ENCODE measurements at places on chromosomes 3 and 15. TPM values are rescaled to one million over a fixed set of nuclear protein-coding genes. Genes with fewer than 3 reads are reported as not detected.

GRCh38 chr3:160291290-160291908 lies 66.2 kb downstream of the C3orf80 start:
- DNase-seq = no peak

DNA sequence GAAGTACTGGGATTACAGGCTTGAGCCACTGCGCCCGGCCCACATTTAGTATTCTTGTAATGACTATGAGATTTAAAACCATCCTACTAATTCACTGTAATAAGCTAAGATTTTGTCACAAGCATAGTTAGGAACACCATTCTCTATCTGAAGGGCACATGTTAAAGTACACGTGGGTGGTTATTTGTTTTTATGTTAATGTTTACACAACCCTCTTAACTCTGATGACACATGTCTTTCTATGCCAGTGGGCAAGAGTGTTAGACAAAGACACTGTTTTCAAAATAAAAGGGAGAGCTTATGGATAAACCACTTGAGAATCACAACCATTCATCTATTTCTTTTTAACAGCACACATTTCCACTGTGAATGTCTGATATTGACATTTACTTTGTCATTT lies 537.6 kb upstream of the IL12A start:
- DNase-seq = no peak

Gene MNS1
- total RNA-seq = 1.8 TPM

GRCh38 chr15:94760348-94760747 lies 529.0 kb downstream of the MCTP2 start:
- DNase-seq = no peak

DNA sequence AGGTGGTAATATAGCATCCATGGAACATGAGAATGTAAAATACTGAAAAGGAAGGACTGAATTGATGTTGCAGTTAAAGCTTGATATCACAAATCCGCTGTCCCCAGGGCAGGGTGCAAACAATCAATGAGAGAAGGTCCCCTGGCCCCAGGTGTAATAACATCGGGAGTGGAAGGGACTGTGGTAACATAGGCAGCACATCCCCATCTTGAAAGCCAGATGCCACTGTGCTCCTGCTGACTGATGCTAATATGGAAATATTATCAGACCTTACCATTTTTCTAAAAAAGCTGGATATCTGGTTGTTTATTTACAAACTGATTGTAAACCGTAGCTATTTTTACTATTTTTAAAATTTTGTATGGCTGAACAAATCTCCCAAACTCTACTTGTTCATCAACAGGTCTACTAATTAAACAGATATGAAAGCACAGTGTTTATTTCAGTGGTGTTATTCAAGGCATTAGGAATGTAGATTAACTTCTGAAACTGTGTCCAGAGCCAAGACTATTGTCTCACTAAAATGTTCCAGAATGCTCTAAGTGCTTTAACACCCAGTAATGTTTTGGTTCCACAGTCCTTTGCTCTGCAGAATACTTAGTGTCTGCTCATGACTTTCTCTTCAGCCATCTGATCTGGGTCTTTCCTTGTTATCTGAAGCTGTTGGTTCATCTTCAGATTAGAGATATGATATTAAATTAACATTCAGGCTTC lies 386.0 kb upstream of the RARB start:
- DNase-seq = no peak

Gene NDUFAF3
- 117 TPM for total RNA-seq

DNA sequence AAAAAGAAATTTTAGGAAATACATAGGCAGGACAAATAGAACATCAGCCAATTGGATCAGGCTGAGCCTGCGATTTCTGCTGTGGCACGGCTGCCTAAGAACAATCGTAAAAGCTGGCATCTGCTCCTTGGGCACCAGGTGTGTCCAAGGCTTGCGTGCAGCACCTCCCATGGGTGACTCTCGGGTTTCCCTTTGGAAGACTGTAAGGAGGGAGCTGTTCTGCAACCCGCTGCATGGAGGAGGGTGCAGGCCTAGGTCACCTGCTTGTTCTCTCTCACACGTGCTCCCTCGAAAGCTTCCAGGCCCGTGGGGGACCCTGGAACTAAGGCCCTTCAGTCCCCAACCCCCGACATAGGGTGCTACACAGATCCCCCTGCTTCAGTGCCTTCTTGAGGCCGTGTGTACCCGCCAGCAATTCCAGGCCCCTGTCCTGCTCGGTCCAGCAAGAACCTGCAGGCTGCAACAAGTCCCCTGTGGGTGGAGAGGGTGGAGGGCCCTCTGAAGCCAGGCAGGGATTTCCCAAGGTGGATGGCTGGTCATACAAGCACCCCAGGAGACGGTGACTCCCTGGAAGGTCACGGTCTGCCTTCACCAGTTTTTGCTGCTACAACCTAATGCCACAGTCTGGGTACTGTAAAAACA lies 3.4 kb downstream of the GP9 start:
- no peak for DNase-seq

DNA sequence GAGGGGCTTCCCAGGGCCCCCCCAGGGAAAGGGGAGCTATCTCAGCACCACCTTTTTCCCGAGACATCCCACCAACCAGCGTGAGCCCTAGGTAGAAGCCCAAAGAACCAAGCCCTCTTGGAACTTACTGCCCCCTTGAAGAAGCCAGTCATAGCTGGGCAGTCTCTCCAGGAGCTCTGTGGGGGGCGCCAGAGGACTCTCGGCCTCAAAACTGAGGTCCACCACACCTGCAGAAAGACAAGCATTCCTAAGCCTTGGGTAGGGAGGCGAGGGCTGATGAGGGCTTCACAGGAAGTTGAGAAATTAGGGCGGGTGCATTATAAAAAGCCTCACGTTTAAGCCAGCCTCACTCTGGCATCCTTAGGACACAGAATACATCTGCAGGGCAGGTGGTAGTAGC lies 9.0 kb downstream of the SSUH2 start:
- no peak for DNase-seq

- no peak for DNase-seq
These were observed 30.3 kb upstream of the HHATL start for GRCh38 chr3:42732829-42733459.

Gene AQP9
- total RNA-seq = 1.8 TPM

DNA sequence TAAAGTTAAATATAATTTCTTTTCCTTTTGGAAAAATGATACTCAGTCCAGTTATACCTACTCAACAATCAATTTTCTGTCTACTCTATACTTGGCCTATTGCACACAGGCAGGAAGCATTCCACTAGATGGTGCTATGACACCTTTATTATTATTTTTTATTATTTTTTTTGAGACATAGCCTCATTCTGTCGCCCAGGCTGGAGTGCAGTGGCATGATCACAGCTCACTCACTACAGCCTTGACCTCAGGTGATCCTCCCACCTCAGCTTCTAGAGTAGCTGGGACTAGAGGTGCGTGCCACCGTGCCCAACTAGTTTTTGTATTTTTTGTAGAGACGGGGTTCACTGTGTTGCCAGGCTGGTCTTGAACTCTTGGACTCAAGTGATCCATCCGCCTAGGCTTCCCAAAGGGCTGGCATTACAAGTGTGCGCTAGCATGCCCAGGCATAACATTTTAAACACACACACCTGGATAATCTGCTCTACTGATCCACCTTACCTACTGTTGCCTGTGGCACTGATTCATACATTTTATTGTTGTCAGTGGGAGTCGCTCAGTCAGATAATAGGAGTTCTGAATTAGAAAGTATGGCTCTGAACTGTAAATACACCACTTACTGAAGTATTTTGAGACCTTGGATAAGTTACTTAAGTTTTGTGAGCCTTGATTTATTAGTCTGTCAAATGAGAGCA lies 56.2 kb downstream of the EIF3J start:
- no peak for DNase-seq

- no peak for DNase-seq
These were observed 18.2 kb upstream of the PLCL2 start for GRCh38 chr3:16866571-16866970.

Gene SI
- total RNA-seq = not detected

GRCh38 chr3:37571269-37571668 lies 290.4 kb upstream of the CTDSPL start:
- DNase-seq = no peak

Gene A4GNT
- not detected for total RNA-seq

Gene CD200
- total RNA-seq = 11.4 TPM

DNA sequence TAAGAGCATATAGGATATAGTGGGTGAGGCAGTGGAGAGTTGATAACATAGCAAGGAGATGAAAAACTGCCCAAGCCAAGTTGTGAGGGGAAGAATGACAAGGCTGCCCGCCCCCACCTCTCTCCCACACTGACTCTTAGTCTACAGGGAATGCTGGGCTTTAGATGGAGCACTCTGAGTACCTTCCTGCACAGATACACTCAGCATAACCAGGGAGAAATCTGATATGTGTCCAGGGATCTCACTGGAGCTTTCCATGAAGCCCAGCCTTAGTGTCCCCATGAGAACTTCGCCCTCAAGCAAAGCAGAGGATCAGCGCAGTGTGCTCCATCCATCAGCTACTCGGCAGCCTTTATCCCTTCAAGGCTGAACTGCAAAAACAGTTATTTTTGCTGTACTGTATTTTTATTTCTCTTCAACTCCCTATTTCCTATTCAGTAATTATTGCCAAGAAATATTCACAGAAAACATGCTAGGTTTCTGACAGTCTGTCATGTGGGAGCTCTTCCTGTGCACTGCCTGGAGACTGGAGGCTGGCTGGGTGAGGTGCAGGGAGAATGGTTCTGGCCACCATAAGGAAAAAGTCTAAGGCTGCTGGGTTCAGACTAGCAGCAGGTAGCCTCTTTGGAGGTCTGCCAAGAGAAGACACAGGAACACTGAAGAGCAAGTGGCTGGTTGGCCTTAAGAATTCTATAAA lies 475.2 kb upstream of the PPP2R3A start:
- DNase-seq = no peak

DNA sequence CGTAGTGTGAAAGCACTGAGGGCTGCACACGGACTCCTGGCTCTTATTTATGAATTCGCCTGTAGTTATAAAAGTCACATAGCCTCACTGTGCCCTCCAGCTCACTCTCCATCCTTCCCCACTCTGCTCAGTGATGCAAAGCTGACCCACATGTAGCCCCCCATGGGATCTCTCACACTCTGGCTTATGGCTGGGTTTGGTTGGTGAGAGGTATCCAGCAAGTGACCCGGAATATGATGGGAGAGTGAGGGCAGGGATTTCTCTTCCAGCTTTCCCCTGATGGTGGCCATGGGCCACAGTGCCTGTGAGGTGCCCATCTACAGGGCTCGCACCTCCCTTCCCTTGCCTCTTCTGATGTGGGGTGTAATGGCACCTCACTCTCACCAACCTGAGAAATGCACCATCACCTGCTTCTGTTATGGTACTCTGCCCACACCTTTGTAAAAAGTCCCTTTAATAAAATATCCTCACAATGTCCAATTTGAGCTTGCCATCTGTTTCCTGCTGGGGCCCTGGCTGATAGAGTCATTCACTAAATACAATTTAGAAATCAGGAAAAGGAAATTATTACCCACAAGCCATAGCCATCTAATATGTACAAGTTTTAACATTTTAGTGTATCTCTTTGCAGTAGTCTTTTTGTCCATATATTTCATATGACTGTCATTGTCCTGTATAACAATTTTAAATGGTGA lies 93.6 kb downstream of the SCN11A start:
- no peak for DNase-seq

Gene IQCF5
- not detected for total RNA-seq

Gene NR1I2
- 0.39 TPM for total RNA-seq

GRCh38 chr15:72203507-72203837 lies 5.9 kb upstream of the GRAMD2A start:
- DNase-seq = no peak

- no peak for DNase-seq
These were observed 9.8 kb downstream of the MSL2 start for GRCh38 chr3:136186344-136186743.

Gene RHCG
- not detected for total RNA-seq

DNA sequence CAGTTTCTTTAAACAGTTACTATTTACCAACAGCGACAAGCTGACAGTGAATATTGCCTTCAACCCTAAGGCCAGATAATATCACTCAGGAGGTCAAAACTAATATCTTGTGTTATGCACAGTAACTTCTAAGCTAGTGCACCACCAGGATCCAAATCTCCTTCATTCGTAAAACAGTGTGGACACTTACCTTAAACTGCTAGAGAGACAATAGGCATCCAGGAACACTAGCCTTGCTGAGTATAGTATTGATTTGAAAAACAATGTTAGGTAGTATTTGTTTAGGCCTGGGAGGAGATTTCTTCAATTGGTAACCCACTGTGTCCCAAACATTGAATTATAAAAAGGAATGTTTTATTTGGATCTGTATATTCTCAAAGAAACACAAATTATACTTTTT lies 707.9 kb upstream of the UBE2E2 start:
- no peak for DNase-seq

Gene SERINC4
- total RNA-seq = 0.20 TPM

Gene CPNE9
- not detected for total RNA-seq

DNA sequence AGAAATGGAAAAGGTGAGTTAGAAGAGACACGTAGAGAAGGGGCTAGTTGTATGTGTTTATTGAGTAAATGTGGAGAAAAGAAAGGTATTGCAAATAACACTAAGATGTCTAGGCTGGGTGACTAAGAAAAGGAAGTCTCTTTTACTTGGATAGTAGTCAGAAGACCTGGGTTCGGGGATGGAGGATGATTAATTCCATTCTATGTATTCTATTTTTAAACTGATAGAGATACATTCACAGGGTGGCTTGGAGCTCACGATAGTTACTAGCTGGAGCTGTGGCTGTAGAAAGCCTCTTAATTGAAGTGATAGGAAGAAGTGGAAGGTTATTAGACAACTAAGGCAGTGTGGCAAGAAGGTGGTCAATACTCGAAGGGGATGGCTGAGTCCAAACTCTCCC lies 65.9 kb upstream of the TNIK start:
- no peak for DNase-seq

Gene C3orf20
- not detected for total RNA-seq

DNA sequence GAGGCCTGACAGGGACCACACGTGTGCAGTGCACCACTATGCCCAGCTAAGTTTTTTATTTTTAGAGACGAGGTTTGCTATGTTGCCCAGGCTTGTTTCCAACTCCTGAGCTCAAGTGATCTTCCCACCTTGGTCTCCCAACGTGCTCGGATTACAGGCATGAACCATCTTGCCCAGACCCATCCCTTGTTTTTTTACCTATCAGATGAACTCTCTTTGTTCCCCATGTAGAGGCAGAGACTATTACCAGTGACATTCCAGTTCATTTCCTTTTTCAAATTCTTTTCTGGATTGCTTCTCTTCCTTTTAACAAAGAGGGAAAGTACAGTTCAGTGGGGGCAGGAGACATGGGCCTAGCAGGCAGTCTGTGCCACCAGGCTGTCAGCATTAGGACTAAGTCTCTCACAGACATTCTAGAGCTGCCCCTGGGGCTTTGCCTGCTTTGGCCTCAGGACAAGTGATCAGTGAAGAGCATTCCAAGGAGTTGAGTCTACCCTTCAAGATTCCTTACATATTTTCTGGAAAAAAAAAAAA lies 103.5 kb upstream of the SLC7A14 start:
- DNase-seq = no peak

DNA sequence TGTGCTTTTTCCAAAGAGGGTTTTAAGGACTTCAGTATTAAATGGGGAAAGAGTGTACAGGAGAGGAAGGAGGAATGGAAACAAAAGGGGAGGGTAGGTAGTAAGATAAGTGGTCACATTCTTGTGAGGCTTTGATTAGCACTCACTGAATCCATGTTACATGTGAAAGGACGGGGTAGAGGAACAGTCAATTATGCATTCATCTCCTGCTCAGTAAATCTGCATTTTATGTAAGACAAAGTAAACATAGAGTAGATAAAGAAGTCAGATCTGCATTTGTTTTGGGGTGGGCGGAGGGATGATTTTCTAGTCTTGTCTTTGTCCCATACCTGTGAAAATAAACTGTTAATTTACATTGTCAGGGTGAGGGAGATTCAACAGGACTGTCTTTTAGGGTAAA lies 50.8 kb downstream of the SACM1L start:
- no peak for DNase-seq
